ENCODE measurements at places on chromosomes 3 and 15.

GRCh38 chr3:112871735-112872134 lies 25.1 kb upstream of the CD200R1L start:
- no peak for DNase-seq

DNA sequence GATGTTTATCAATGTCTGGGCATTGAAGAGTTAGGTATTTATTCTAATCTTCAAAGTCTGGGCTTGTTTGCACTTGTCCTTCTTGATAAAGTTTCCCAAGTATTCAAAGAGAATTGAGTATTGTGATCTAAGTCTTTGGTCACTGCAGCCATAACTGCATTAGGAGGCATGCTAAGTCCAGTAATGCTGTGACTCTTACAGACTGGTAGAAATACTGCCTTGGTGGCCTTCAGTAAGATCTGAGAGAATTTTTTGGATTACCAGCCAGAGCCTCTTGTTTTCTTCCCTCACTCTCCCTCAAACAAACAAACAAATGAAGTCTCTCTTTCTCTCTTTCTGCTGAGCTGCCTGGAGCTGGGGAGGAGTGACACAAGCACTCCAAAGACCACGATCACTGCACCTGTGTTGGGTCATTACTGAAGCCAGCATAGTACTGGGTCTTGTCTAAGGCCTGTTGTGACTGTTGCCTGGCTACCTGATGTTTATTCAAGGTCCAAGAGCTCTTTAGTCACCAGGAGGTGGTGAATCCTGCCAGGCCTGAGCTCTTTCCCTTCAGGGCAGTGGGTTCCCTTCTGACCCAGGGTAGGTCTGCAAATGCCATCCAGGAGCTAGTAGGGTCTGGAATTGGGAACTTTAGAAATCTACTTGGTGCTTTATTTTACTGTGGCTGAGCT lies 14.8 kb upstream of the RBP2 start:
- no peak for DNase-seq

GRCh38 chr3:50355829-50356552 lies 3.3 kb downstream of the TMEM115 start:
- no peak for DNase-seq

GRCh38 chr3:196694941-196695848 lies 16.9 kb downstream of the CEP19 start:
- no peak for DNase-seq

DNA sequence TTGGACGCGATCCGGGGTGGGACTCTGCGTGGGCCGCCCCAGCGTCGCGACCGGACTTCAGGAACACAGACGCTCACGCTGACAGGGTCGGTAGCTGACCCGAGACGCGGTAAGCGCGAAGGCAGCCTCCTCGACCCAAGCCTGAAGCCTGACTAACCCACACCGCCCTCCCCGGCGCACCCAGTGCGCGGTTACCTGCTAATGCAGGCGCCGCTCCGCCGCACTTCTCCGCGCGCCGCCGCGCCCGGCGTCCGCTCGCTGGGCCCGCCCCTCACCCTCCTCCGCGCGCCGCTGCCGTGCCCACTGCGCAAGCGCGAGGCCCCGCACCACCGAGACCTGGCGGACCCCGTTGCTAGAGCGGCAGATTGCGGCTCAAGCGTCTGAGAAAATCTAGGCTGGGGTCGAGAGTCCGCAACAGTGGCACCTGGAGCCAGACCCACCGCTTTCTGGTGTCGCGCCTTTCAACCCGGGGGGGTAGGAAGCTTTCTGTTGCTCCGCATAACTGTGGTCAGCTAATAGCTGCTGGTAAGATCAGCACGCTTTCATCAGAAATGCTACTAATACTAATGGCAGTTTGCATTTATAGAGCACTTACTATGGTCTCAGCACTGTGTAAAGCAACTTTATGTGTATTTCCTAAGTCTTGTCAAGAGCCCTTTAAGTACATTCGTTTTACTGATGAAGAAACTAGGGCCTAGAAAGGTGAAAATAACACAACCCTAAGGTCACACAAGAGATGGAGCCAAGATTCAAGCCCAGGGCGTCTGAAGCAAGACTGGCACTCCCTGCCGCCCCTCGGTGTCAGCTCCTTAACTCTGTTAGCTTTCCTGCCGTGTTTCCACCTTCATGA lies at the start of gene TBCCD1:
Gene TBCCD1, minus strand, starts transcription at position 268 of the 850 bp plus-strand sequence. CDS start 3,010 bp downstream, outside the sequence.
- peak; percentile 96 for DNase-seq

DNA sequence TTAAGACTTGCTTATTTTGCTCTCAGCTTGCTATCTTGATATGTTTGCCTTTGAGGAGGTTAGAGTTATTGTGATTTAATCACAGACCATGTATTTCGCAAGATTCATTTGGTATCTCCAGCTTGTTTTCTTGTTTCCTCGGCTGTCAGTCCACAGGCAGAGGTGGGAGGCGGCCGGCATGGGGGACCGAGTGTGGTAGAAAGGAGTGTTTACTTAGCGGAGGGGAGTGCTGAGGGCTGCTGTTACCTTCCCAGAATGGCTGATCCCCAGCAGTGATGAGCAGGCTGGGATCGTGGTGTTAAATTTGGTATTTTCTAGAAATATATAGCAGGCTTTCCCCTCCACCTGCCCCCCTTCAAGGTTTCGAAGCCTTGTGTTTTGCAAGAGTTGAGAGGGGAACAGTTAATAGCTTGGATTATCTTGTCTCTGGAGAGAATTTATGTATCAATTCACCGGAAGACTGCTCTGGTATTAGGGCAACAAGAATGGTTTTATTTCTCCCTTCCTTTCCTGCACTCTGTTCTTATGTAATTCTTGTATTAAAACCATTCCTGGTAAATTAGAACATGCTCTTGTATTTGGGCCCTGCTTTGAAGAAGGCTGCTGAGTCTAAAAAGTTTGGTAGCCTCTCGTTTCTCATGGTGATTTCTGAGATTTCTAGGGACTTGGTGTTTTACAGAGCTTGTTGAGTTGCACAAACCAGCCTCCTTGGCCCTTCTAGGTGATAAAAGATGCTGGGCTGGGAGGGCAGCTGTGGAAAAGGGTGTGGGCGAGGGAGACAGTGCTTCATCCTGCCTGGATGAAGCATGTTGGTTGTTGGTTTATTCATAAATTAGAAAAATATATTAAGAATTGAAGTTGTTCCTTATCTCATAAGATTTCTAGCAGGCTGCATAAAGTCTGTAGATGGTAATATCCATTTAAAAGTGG lies 151.4 kb downstream of the IGF1R start:
- DNase-seq = no peak

- DNase-seq = no peak
These were observed 44.1 kb upstream of the PFN2 start for GRCh38 chr3:150014782-150015181.

- DNase-seq = no peak
These were observed 412.7 kb downstream of the ERC2 start for GRCh38 chr3:56055546-56055945.

Data from brain (organoid and tissue), 16 donors.